ENCODE measurements at places on chromosomes 7 and 10.
A peak's percentile ranks its signal among the peaks of the same experiment; 100 is the strongest.

DNA sequence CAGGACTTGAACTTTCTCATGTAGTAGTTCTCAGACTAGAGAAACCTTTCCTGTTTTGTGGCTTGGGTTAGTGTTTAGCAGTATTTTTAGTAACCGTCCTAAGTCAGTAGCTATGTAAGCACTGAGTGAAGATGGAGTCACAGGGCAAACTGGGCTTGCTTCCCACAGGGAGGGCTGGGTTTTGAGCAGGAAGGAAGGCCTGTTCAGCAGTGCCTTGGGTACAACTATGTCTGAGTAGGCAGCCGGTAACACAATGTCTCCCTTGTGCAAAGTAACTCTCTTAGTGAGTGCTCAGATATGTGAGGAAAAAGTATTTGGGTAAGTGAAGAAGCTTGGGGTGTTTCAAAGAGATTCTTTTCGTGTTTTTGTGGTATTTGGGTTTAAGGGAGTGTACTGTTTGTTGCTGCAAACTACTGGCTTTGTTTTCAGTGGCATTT is 96.4 kb downstream of the CCSER2 start:
- peak; percentile 95 for DNase-seq

- no peak for DNase-seq
Observed at GRCh38 chr7:83824214-83824613, 175.3 kb upstream of the SEMA3E start.

DNA sequence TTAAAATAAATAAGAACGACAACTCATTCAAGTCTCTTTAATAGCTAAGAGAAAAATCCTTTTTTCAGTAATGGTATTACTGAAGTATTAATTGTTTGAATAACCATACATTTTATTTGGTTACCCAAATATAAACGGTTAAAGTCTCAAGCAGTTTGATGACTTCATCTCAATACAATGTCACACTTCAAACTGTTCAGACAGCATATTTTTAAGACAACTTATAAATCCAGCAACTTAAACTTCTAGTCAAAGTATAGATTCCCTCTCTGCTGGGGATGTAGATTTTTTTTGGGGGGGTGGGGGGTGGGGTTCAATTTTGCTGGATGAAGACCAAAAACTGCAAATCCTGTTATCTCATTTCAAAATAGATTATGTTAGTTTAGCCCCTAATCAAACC is 42.0 kb downstream of the GNA12 start:
- no peak for DNase-seq

DNA sequence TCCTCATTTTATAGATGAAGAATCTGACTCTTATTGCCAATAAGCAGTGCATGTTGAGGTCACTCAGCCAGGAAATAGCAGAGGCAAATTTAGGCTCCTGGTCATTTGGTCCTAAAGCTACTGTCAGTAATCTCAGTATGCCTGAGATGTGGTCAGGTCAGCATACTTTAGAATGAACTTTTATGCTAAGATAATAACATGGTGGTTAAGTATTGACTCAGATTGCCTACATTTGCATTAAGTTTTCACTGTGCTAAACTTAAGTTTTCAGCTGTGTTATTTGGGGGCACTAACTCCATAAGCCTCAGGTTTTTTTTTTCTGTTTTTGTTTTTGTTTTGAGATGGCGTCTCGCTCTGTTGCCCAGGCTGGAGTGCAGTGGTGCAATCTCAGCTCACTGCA is 35.9 kb upstream of the CCSER2 start:
- no peak for DNase-seq

DNA sequence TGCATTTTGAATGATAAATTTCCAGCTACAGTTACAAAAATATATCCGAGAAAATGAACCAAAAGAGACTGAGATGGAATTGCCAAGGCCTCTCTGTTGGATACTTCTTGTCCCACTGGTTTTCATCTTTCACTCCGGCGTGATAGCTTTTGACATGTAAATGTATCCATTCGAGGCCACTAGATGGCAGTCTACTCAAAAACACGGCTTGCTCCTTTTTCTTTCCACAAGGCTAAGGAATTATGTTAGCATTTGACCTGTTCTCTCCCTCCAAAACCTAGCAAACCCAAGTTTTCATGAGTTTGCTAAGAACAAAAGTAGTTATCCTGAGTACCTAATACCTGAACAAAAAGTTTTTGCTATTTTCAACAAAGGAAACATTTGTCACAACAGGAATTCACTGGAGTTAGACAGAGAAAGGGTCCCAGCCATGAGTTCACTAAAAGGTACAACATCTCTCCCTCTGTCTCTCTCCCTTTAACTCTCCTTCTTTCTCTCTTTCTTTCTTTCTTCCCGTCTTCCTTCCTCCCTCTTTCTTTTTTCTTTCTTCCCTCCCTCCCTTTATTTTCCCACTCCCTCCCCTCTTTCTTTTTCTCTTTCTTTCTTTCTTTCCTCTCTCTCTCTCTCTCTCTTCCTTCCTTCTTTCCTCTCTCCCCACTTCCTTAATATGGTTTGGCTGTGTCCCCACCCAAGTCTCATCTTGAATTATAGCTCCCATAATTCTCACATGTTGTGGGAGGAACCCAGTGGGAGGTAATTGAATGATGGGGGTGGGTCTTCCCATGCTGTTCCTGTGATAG is 207.9 kb upstream of the MYO3A start:
- peak; percentile 57 for DNase-seq

- no peak for DNase-seq
Observed at GRCh38 chr10:80275756-80276155, 13.7 kb downstream of the MAT1A start.

DNA sequence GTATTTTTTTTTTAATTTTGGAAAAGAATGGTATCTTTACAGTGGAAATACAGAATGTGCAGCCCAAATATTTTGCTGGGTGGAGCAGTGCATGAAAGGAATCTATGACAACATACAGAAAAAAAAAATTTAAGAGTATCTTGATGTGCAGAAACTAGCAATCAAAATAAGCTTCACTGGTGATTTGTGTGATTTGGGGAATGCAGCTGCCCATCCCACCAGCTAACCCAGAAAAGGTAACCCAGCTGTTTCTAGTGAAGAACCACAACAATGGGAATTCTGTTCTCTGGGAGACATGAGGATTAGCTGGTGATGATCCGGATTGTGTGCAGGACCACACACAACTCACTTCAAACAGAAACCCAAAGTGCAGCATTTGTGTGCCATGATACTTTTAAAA is 375.5 kb downstream of the SEMA3D start:
- DNase-seq, result no peak

DNA sequence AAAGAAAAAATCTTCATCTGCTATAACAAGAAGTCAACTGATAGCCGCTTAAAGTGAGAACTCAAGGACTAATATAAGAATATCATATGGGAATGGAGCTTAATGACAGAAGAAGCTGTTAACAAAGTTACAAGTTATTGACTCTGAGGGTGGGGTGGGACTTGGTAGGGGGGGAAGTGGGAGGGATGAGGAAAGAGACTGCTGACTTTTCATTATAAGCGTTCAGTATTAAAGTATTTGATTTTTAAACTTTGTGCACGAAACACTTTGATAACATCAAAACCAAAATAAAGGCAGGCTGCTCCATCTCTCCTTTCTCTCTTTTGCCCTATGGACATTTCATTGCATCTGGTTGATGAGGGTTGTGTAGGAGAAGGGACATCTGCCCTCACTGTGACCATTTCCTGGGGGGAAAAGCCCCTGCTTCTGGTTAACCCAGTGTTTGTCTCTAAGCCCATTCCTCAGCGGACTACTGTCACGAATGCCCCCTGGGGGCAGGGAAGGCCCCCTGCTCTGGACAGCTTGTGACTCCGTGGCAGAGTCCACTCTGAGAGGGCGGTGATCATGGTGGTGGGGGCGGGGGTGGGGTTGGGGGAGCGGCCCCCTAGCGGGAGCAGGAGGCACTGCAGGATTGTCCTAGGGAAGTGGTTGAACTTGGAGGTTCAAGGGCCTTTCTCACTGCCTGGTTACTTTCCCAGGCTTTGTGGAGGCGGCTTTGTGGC is 17.4 kb downstream of the SLC13A4 start:
- no peak for DNase-seq

DNA sequence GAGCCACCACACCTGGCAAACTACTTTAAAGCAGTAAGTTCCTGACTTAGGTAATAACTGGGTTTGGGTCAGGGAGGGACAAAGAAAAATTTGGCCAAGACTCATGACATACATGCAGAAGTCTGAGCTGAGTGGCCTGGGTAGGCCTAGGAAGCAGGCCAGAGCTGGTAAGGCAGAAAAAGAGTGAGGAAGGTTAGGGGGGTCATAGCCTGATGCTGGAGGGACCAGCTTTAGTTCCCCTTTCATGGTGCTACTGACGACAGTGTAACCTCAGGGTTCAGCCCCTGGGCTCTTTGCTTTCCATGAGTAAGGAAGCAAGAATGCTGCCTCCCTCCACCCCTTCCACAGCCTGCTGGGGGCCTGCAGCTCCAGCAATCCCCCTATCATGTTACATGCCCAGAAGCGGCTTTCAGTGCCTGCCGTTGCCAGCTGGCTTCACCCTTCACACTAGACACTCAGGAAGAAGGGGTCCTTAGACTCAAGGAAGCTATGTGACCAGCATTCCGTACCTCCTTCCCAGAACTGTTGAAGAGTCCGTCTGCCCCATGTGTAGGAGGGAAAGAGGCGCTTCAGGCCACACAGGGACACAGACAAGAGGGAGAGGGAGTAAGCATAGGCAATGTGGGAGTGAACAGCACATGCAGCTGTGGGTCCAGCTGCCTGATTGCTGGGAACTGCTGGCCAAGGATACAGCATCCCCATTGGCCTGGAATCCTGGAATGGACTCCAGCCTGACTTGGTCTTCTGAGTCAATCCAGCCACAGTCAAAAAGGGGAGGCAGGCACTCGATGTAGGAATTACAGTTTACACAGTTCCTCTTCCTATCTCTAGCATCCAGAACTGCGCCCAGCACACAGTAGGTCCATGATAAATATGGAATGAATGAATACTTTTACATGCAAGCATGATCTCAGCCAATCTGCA is 4.1 kb upstream of the PLAU start:
- peak; percentile 94 for DNase-seq

DNA sequence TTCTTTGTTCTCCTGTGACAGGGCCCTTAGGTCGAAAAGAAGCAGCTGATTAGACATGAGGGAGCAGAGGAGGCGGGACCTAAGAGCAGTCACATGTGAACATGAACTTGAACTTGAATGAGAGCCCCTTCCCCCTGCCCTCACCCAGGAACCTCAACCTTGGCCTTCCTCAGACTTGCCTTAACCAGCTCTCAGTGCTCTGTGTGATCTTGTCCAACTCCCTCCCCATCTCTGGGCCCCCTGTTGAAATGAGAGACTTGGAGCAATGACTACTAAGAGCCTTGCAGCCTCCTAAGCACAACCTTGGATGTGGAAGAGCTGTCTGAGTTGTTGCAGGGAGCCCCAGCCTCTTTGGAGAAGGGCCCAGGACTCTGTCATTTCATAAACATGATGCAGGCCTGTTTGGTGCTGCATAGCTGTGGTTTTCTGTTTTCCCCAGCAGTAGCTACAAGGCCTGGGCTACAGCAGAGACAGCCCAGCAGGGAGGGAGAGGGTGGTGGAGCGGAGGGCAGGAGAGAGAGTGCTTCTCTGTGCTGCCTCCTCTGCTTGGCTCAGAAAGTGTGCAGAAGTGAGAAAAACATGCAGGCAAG is 123.9 kb upstream of the ZMIZ1 start:
- peak; percentile 95 for DNase-seq

GRCh38 chr7:1540776-1541271 is 10.3 kb downstream of the MAFK start:
- no peak for DNase-seq

DNA sequence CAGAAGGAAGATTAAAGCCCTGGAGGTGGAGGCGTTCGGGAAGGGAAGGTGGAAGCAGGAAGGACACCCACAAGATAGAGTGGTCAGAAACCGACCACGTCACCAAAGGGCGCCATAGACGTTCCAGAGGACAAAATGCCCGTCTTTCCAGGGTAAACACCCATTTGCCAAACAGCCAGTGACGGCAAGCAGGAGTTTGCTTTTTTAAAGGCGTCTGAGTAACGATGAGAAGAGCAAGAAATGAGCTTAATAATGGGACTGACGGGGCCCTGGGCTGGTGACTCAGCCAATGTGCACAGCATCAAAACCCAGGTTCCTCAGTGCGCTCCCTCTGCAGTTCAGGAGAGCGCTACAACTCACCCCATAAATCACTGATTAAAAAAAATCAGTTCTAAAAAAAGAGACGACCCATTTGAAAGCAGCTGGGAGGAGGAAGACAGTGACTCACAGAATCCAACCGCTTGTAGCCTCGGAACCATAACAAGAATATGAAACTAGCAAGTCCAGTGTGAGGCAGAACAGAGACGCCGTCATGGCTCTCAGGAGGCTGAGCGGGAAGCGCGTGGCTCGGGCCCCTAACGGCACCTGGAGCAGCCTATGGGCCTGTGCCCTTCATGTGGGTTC is 5.9 kb downstream of the DIP2C start:
- peak; percentile 79 for DNase-seq

- no peak for DNase-seq
Observed at GRCh38 chr7:120986650-120987049, 1.9 kb upstream of the CPED1 start.

DNA sequence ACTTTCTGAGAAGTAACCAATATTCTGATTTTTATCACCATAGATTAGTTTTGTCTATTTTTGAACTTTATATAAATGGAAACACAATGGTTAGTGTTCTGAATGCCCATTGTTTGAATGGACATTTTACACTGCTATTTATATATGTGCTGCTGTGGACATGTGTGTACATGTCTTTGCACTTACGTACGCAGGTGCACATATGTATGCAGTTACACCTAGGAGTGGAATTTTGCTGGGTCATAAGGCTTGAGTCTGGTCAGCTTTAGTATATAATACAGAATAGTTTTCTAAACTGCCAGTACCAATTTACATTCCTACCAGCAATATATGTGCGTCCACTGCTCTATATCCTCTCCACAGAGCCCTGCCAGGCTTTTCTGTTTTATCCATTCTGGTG is 24.5 kb upstream of the ZEB1 start:
- no peak for DNase-seq

- DNase-seq, result peak; percentile 56
Observed at GRCh38 chr10:12348870-12349628, at the start of gene CAMK1D. Gene CAMK1D, plus strand, starts transcription at chr10:12349547.

- DNase-seq, result peak; percentile 59
Observed at GRCh38 chr7:100130608-100131453, 4.1 kb downstream of the MBLAC1 start.

DNA sequence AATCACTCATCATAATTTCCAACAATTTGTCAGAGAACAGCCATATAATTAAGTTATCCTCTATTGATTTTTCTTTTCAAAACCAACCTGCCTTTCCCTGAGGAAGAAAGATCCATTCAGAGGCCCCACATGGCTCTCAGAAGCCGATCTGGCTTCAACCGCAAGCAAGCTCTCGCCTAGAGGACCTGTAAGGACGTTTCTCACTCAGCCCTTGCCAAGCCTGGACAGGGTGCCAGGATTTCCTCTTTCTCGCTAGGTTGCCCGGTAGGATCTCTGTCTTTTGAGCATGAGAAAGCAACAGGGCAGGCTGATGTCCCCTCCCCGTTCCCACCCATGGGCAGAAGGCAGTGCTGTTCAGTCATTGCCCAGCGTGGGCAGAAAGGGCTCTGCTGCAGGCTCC is 13.0 kb downstream of the AIFM2 start:
- no peak for DNase-seq

- DNase-seq, result no peak
Observed at GRCh38 chr10:72746426-72747363, 54.8 kb downstream of the MCU start.

Measured in brain microvascular endothelial cell (primary cell).